Mucosa of descending colon (tissue), 3 donors: ENCODE measurements at places on chromosomes 3 and 15.
A peak's percentile ranks its signal among the peaks of the same experiment; 100 is the strongest.

DNA sequence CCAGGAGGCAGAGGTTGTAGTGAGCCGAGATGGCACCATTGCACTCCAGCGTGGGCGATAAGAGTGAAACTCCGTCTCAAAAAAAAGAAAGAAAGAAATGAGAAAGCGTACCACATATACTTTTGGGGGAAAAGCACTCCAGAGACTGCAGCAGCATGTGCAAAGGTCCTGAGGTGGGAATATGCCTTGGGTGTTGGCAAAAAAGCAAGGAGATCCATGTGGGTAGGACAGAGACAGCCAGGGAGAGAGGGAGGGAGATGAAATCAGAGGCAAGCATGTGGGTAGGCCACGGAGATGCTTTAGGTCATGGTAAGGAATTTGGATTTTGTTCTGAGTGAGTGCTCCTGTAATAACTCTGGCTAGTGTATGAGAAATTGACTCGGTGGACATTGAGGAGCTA, 3.7 kb upstream of the SH3BP5 start:
- no peak for DNase-seq

GRCh38 chr15:69056365-69056764, 41.9 kb downstream of the NOX5 start:
- DNase-seq = no peak

- DNase-seq = no peak
Measured at GRCh38 chr15:58467722-58468423, 36.1 kb downstream of the LIPC start.

GRCh38 chr3:30141927-30142326, 464.5 kb upstream of the TGFBR2 start:
- no peak for DNase-seq

GRCh38 chr3:53083521-53083920, 37.6 kb upstream of the SFMBT1 start:
- DNase-seq = no peak

DNA sequence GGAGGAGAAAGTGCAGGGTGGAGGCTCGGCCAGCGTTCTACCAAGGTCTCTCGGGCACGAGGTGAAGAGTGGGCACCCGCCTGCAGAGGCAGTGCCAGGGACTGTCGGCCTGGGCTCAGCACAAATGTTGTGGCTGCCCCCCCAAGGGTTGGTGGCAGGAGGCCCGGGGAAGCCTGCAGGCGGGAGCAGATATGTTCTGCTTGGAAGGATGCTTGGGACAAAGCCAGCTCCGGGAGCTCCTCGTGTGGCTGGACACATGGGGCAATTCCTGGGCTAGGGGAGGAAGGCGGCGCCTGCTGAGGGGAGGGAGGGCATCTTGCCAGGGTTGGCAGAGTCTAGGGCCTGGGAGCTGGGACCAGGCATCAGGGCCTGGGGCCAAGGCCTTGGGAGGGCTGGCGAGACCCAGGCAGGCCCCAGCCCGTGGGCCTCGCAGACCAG, 30.4 kb upstream of the FBLN2 start:
- DNase-seq = no peak

GRCh38 chr3:21729331-21729730, 21.7 kb downstream of the ZNF385D start:
- DNase-seq = no peak

GRCh38 chr3:184770541-184770940, 41.4 kb upstream of the VPS8 start:
- DNase-seq = no peak

DNA sequence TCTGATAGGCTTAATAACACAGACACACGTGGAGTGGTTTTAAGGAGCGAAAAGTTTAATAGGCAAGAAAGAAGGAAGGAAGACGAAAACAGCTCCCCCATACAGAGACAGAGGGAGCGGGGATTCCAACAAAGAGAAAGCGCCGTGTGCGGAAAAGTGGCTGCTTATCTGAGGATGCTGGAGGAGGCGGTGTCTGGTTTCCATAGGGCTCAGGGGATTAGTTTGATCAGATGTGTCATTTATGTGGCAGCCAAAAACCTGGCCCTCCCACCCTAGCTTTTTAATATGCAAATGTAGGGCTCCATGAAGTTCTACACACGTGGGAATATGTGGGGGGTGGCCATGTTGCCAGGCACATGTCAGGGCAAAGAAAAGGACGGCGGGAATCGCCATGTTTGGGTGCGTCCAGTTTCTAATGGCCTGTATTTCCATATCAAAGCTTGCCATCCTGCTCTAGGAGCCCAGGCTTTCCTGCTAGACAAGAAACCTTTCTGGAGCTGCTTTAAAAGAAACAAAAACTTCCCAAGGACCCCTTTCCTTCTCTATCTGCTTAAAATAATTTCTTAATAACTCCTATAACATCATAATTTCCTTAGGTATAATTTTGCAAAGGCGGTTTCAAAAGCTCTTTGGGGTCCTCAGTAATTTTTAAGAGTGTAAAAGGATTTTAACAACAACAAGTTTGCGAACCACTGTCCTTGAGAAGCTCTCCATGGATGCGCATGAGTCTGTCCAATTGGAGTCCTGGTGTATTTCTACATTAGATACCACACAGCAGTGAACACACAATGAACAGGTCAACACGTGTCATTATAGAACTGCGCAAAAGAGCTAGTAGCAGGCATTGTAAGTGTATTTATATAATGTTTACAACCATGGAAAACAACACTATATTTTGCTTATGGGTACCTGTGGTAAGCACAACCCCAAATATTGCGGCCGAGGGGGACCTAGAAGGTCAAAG, 622 bp upstream of the ZNF589 start:
- no peak for DNase-seq

- DNase-seq = no peak
Measured at GRCh38 chr15:82036461-82036860, 9.4 kb downstream of the MEX3B start.

- peak; percentile 66 for DNase-seq
Measured at GRCh38 chr3:127629467-127630403, 750 bp downstream of the PODXL2 start.

DNA sequence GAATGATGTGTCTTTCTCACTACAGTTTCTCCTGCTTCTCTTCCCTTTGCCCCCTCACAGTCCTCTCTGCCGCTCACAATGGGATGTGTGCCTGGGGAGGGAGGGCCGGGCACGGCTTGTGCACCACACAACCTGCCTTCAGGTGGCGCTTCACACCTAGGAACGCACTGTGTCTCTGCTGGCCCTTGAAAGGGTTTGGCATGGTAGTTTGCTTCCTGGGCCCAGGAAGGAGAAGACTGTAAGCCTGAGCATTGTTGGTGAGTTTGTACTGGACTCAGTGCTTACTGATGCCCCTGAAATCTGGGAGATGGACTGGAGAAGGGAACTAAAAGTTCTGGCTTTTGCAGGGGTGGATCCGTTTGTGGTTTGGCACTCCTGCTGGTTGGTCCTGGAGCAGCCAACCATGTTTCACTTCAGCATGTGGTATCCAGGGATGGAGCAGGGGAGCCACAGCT, 9.2 kb downstream of the ALPK3 start:
- no peak for DNase-seq

- DNase-seq = no peak
Measured at GRCh38 chr3:191627064-191627463, 166.1 kb downstream of the PYDC2 start.

DNA sequence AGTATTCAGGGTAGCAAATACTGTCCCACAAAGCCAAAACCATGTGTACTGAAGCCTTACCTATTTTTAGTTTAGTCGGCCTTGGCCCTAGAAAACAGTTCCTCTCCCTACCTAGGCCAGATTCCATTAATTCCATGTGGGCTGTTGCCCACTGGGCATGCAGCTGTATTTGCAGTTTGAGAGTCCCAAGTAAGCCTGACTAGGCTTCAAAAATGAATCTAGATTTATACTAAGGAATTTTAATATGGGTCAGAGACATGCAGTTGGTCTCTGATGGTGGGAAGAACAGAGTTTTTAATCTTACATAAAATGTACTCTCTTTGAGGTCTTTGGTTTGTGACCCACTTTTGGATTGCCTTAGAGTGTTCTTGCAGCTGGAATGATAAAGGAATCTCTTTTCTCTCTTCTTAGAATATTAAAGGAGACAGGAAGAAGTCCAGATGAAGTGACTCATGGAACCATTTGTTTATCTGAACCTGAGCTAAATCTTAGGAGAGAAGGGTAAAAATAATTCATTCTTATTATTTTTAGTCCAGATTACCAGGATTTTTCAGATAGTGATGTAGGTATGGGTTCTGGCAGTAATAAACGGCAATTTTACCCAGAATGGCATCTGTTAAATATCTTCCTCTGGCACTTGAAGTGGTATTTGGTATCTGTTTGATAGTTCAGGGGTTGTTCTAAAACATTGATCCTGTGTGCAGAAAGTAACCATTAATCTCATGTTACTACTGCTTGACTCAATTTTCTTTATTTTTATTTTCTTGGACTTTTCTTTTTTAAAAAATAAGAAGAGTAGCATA, 33.8 kb downstream of the GLCE start:
- no peak for DNase-seq

DNA sequence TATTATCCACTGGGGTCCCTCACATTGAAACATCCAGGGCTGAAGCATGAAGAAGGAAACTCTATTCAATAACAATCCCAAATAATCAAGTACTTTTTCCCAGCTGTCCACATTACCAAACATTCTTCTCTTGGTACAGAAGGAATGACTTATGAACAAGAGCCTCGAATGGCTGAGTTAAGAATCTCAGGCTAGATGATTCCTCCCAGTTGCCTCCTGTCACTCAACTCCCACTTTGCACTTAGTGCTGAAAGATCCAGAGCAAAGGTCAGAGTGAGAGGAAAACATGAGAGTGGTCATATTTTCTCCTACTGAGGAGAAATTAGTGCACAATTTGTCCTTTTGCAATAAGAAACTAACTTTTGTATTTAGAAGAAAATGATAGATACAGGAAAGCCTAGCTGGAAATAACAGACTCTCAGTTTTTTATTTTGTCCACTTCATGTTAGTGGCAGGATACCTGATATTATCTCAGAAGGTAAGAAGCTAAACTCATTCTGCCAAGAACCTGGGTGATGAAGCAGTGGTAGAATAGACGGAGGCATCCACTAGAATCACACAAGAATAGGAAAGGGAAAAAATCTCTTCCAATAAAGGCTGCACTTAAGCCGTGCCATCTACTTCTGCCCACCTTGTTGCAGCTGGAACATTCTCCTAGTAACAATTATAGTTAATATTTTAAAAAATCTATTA, 46.2 kb downstream of the GADL1 start:
- DNase-seq = no peak
